ENCODE measurements at places on chromosomes 2 and 18. TPM values are rescaled to one million over a fixed set of nuclear protein-coding genes. Genes with fewer than 3 reads are reported as not detected.

DNA sequence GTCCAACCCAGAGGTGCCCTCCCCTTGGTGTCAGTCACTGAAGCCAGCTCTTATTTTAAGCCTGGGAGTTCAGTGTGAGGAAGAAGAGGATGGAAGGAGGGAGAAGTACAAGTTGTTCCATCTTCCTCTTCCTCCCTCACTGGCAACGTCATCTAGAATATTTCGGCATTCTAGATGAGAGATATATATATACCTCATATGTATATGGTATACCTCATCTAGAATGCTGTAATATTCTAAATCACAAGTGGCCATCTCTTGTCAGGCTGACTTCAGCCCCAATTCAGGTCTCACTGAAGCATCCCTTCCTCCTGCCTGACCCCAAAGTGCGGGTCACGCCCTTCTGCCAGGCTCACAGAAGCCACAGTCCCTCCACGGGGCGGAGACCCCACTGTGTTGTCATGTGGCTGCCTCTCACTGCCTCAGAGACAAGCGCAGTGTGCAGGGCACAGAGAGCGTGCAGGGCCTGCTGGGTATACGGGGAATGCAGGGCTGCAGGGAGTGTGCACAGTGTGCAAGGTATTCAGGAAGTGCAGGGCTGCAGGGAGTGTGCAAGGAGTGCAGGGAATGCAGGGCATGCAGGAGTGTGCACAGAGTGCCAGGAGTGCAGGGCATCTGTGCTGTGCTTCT is 32.8 kb upstream of the B3GNT7 start:
- DNase-seq: no peak

DNA sequence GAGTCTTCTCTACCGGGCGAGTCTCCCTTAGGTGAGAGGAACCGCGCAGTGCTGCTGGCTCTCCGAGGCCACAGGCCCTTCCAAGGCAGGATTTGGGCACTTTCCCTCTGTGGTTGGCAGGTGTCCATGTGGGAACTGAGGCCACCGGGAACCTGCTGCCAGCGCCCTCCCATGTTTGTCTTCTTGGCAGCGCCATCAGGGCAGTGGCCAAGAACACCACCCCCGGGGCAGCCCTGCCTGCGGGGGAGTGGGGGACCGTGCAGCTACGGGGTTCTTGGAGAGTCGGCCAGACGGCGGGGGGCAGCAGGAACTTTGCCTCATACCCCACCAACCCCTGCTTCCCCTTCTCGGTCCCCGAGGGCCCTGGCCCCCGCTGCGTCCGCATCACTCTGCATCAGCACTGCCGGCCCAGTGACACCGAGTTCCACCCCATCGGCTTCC is 10.0 kb downstream of the CAPN10 start:
- DNase-seq: no peak

DNA sequence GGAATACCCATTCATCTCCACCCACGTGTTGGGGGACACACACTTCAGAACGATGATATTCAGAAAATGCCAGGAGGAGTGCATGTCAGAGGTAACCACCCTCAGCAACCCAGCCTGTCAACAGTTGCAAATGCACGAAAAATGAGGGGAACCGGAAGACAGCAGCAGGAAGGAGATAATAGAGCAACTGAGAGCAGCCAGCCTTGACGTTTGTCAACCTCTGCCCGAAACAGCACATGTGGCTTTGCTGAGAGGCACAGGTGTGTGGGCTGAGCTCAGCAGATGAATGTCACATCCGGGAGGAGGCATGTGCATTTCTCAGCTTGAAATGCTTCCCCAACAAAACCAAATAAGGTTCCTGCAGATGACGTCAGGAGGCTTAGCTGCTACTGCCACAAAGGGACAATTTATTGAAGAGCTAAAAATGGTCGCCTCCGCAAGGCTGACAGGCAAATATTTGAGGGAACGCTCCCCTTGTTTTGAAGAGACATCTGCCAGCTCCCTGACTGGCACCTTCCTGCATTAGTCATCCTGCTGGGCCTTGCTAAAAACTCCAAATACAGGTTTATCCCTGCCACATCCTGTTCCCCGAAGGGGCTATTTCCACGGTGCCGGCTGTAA is 419.0 kb downstream of the NBAS start:
- peak; percentile 83 for DNase-seq

DNA sequence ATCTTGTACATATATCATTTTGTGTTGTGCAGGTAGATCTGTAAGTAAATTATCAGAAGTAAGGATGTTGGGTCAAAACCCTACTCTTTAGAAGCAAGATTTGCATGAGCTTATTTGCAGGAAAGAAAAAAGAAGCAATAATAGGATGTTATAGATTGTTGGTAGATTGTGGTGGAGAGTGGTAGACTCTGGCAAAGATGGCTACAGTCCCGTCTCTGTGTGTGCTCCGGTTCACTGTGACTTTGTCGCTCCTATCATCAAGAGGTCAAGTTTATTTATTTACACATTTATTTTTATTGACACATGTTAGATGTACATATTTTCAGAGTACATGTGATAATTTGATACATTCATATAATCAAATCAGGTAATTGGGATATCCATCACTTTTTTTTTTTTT is 81.0 kb upstream of the NDUFV2 start:
- no peak for DNase-seq

DNA sequence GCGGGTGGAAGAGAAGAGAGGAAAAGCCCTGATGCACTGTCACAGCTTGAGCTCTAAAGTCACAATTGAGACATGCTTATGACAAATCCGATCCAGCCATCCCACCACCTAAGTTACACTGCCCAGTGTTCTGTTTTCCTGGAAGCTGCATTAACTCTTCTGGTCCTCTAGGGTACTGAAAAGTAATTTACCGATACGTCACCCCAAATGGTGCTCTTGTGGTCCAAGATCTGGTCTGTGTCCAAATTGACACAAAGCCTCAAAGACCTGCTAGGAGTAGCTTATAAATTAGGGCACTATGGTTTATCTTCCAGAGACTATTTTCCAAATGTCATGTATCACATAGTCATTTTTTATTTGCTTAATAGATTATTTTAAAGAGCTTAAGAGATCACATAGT is 186.7 kb upstream of the ETAA1 start:
- DNase-seq: no peak

DNA sequence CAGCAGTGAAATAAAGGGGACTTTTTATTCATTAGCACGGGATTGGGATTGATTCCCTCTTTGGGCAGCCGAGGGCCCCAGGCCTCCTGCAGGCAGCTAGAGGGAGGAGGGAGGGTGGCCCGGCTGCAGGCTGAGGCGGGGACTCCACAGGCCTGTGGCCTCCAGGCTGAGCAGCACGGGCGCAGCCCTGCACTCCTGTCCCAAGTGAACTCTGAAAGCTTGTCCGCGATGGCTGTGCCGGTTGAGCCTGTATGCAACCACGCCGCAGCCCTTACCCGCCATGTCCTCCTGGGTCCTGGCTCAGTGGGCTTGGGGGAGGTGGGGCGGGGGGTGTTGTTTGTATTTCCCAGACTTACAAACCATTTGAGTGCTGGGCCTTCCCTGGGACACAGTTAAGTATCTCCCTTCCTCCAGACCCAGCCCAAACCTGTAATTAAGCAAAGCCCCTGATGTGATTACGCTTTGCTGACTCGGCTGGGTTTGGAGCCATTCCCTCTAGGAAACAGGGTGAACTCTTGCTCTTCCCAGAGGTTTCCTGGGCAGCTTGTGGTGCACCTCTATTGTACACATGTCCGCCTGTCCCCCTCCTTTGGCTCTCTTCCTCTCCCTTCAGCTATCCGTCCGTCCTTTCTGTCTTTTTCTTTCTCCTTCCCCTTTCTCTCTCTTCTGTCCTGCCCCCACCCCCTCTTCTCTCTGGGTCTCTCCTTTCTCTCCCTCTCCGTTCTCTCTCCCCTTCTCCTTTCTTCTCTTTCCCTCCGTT is 5.3 kb downstream of the GLI2 start:
- peak; percentile 72 for DNase-seq

DNA sequence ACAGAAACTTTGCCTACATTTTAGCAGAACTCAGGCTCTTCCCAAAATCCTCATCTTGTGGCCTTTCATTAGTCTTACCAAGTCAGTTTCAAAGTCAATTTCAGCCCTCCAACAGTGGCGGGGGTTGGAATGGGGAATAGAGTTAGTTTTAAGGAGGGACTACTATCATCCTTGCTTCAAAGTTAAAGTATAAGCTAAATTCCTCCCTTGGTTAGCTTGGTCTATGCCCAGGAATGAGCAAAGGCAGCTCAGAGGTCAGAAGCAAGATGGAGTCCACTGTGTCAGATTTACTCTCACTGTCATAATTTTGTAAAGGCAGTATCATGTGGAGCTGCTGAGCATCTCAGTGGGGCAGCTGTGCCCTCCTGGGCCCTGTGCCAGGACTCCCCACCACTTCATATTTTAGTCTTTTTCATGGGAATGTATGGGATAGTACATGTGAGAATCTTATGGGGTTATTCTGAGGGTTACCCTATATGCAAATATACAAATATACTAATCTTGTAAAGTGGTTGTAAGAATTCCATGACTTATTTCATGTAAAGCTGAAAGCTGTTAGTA is 145.2 kb upstream of the MMADHC start:
- DNase-seq: no peak

DNA sequence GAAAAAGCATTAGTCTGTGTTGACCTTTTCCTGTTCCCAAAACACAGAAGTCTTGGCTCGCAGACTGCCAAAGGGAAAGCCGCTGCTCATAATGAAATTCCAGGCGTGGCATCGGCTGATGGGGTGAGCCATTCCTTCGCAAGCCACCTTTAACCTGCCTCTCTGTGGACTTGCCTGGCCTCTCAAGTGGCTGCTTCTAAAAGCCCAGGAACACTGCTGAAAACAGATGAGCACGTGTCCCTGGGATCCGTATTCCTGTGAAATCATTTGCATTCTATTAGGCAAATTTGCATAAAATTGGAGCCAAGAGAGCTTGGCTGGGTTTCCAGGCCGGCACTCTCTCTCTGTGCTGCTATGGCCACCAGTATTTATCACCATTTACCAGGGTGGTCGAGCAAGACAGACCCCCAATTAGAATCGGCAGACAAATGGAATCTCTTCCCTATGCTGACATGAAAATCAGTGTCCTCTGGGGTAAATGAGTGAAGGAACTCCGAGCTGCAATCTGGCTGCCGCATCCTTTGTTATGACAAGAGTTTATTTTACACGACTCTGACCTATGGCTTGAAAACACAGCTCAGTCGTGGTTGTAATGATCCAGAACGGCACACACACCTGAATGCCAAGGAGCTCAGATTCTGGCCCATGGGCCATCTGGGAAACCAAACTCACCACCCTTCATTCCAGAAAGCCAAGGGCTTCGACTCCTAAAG is 21.7 kb downstream of the BCL2 start:
- DNase-seq: no peak

The DNER gene
- total RNA-seq: not detected

The DSG4 gene
- total RNA-seq: not detected

The IL1B gene
- 12.6 TPM for total RNA-seq
